GM20000 (cell line): ENCODE measurements at places on chromosomes 3 and 15.

DNA sequence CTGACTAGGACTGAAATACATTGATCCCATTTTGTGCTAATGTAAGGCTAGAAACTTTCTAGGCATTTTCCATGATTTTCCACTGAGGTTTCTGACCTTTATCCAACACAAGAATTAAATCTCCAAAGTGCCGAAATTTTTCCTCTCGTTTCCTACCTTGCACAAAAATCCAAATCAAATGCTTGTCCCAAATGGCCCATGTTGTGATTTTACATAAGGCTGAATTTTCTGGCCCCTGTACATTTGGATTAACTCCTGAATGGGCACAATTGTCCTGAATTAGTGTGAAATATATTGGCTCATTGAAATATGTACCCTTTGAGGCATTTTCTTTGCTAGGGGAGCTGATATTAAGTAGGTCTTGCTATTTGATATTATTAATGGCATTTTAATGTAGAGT, 105.6 kb upstream of the CBLB start:
- no peak for DNase-seq

DNA sequence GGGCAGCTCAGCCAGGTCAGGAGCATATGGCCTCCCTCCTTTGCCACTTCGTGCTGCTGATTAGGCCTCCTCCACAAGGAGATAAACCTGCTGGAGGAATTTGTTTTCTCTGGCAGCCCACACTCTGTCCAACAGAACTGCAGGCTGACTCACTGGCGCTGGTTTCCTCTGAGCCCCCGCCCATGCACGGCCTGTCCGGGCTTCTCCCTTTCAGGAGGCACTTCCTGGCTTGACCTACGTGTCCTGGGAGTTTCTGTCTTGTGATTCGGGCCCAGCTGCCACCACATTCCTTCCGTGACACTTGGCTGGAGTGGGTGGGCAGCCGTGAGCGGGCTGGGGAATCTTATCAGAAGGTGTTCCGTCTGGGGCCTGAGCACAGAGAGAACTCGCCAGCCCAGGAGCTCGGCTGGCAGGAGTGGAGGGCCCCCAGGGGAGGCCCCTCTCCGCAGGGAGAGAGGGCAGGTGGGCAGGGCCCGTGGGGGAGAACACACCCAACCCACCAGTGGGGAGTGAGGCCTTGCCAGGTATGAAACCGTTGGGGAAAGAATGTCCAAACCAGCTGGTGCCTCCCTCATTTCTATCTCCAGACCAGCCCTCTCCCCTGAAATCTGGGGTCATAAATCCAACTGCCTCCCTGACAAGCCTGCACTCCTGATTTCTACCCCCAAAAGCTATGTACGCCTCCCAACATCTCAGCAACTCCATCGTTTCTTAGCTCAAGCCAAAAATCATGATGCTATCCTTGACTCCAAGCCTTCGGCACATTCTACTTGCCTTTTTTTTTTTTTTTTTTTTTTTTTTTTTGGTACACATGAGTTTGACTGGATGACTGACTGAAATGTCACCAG, 110.6 kb upstream of the MEF2A start:
- no peak for DNase-seq

DNA sequence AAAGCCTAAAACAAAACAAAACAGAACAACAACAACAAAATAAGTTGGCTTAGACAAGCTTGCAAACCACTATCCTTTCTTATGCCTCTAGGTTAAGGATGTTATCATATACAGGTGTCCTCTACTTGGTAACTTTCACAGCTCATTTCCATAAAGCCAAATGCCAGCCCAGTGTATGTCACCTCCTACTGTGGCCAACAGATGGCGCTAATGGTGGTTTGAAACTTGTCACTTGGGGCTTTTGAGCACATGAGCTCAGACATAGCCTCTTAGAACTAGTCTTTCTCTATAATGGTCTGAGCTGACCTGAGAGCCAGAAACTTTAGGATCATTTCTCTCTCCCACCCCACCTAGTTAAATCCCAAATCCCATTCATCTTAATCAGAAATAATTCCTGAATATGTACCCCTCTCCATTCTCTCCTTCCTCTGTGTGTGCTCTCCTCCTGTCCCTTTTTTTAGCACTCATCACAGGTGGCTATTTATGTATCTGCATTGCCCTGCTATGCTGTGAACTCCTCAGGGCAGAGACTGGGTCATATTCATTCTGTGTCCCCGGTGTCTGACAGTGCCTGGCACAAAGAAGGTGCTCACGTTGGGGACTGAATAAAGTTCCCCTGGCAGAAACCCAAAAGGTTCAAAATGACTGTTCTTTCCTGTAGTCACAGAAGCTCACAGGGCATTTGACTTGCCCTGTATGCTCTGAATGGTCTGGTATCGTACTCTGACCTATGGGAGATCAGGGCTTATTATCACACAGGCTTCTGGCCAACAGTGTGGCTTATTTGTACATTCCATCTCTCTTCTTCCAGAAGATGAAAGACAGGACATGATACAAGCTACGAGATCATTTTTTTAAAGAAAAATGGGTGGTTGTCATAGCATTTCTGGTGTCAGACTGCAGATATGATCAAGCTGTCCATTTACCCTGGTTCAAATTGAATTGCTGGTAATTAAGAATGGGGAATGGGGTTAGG, 319.3 kb upstream of the AZI2 start:
- DNase-seq = peak; percentile 52

DNA sequence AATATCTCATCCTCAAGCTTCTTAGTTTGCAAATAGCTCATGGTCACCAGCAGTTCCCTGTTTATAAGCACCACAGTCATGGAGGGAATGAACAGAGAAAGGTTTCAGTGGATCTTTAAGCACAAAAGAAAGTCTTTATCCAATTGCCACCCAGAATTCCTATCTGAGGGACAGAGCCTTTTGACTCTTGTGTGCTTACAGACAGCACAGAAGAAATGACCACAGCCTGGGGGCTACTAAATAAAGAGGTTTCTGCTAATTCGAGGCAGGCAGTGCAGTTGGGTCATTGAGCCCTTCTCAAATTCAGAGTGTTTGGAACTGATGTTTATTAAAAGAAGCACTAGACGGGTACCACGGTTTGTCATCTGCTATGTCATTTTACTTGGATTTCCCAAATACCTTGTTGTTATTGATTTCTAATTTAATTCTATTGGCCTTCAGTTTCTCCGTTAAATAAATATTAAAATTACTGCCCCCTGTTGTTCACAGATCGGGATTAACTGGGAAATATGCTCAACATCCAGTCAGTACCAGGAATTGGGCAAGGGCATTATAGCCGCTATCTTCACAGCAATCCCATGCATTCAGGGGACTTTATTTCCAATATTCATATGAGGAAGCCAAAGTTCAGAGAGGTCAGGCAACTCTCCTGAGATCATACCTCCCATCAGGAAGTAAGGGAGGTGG, 3.6 kb downstream of the PRICKLE2 start:
- no peak for DNase-seq

DNA sequence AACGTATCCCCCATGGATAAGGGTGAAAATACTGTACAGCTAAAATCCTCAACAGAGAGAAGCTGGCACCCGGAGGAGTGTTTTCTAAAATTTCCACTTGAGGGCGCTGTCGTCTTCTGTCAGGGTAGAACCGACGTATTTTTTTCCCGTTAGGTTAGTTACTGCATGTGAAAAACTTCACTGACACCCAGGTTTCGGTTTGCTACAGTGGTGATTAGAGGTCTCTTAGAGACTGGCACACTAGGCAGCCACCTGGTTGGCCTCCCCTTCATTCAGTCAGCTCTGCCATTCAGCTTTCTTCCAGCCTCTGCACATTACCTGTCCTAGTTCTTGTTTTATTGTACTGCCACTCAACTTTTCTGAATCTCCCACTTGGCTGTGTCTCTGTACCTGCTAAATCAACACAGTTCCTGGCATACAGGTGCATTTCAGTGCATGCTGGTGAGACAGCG, 18.4 kb downstream of the CCK start:
- DNase-seq = peak; percentile 62

DNA sequence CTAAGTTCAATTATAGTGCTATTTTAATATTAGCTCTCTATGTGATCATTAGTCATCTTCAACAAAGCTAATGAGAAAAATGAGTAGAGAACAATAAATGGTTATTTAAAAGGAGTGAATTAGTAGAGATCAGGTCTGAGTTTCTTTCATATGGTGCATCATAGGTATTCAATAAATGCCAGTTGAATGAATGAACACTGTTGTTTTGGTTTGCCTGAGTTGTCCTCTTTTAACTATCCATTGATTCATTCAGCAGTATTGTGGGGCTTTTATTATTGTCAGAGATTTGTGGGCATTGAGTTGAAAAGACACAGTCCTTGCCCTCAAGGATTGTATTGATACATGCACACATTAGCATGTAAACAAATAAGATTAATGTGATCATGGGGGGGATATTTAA, 88.2 kb downstream of the AGBL1 start:
- no peak for DNase-seq

GRCh38 chr15:50261981-50262380, 3.5 kb downstream of the HDC start:
- DNase-seq = no peak

DNA sequence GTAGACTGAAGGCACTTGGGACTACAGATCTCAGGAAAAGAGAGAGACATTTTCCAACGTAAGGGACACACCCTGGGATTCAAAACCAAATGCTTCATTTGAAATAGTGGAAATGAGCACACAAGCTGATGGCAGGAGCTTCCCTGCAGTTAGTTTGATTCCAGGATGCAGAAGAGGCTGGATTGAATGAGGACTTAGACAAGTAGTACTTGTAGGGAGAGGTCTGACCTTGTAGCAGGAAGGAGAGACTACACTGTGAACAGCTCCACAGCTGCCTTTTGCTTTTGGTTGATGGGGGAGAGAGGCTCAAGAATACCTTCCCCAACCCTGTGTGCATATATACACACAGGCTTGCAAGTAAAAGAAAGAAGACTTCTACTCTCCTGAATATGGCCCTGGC, 51.5 kb downstream of the PDE8A start:
- DNase-seq = no peak

DNA sequence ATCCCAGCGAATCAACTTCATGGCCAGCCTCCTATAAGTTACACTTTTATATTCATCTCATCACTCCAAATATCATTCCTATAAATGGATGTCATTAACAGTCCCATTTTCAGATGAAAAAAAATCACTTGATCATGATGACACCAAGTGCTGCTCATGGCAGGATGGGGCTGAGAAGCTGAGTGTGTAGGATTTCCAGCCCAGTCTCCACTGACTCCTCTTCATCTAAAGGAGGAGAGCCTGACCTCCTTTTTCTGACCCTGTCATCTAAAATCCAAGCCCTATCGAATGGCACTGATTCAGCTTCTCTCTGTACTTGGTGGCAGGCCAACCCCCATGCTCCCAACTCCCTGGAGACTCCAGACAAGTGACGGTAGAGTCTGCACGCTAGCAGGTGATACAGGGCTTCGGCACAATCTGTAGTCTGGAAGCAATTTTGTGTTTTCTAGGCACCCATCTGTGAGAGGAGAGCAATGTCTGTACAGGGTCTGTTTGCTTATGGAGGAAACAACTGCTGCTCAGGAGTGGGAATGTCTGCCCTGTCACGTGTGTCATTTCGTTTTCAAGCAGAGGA, 103.2 kb downstream of the EPHB1 start:
- DNase-seq = no peak

DNA sequence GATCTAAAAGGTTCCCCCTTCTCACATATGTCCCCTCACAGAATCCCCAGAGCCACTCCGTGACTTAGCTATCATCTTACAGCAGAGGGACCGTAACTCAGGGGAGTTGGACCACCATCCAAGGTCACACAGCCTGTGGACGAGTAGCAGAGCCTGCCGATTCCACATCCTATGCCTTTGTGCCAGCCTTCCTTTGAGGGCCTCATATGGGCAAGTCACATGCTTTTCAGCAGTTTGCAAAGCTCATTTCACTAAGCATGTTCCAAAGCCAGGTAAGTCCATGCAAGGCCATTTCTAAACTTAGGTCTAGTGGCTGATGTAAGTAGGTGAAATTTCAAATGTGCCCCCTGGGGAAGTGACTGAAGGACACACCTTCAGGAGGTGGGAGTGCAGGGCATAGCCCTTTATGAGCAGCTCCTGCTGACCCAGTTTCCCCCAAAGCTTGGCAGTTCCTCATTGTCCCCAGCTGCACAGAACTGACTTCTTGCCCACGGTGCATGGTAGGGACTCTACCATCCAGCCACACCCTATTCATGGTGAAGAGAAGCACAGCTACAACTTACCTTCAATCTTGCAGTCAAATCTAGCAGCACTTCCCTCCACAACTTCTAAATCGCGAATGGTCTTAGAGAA, 33.3 kb upstream of the HACD2 start:
- DNase-seq = no peak

GRCh38 chr15:56723787-56724186, 9.5 kb downstream of the ZNF280D start:
- no peak for DNase-seq

- no peak for DNase-seq
These were observed 48.7 kb upstream of the NR2E3 start for GRCh38 chr15:71761649-71762048.

- DNase-seq = no peak
These were observed 3.4 kb upstream of the TSPAN3 start for GRCh38 chr15:77074350-77074749.

GRCh38 chr15:37599156-37599555, 335.3 kb upstream of the TMCO5A start:
- DNase-seq = no peak

- peak; percentile 25 for DNase-seq
These were observed 520 bp downstream of the ZNF654 start for GRCh38 chr3:88059380-88060170.

- DNase-seq = no peak
These were observed 779.5 kb downstream of the ROBO1 start for GRCh38 chr3:78988324-78988723.

DNA sequence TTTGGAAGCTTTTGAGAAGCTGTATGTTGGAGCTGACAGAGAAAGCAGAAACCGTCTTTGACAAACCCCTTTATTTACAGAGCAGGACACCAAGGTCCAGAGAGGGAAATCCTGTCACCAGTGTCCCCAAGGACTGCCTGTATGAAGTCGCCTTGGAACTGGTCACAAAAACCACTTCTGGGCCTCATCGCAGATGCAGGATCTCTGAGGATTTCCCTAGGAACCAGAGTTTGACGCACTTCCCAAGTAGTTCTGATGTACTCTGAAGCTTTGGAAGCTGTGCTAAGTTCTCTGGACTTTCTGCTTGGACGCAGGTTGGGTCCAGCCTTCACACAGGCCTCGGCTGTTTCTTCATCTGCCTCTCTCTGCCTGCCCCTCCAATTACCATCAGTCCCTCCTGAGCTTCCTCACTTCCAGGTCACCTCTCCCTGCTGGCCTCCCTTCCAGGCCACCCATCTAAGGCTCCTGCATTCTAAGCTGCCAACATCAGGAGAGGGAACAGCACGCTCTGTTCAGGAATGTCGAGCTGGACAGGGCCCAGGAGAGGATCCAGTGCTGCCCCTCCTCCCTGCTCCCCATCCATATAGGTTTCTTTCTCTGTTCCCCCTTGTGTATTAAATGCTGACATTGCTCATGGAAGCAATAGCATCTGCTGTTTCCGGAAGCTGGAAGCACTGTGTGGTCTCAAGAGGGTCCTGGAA, 270.8 kb downstream of the OPA1 start:
- DNase-seq = no peak

GRCh38 chr15:41648097-41648496, 12.1 kb upstream of the MGA start:
- no peak for DNase-seq

GRCh38 chr15:81511138-81511537, 137.1 kb upstream of the TMC3 start:
- no peak for DNase-seq
